Bladder microvascular endothelial cell (primary cell): ENCODE measurements at places on chromosomes 6 and 20. TPM values are rescaled to one million over a fixed set of nuclear protein-coding genes. Genes with fewer than 3 reads are reported as not detected.

Gene TBXT
- total RNA-seq: not detected in 2 replicates

Gene RIMS1
- total RNA-seq: 0.49 and 37.8 TPM in 2 replicates

Gene RALY
- total RNA-seq: 76.6 and 97.3 TPM in 2 replicates

Gene MOG
- not detected in 2 replicates for total RNA-seq

Gene SLC17A2
- total RNA-seq: not detected in 2 replicates

Gene PNLDC1
- total RNA-seq: 1.3 TPM in 1 of 2 replicates, not detected in the other

Gene SLC2A10
- 3.7 and 10.5 TPM in 2 replicates for total RNA-seq

Gene MAP3K5
- total RNA-seq: 2.9 and 3.5 TPM in 2 replicates

Gene SLC35F1
- under 0.01 TPM in 1 of 2 replicates, not detected in the other for total RNA-seq

Gene CDH4
- 0.16 and 3.1 TPM in 2 replicates for total RNA-seq

Gene CLDN20
- total RNA-seq: not detected in 2 replicates

Gene TMEM74B
- total RNA-seq: 0.16 and 0.25 TPM in 2 replicates

Gene TTK
- 12.1 and 18.1 TPM in 2 replicates for total RNA-seq

Gene CGAS
- 4.3 and 6.2 TPM in 2 replicates for total RNA-seq

Gene GJA10
- not detected in 2 replicates for total RNA-seq

Gene ANGPT4
- total RNA-seq: not detected in 2 replicates

Gene EEF1A2
- total RNA-seq: 0.49 and 27.1 TPM in 2 replicates

Gene PPIL6
- 0.16 and 0.82 TPM in 2 replicates for total RNA-seq

Gene SMLR1
- not detected in 2 replicates for total RNA-seq

Gene OLIG3
- total RNA-seq: not detected in 2 replicates

Gene VGLL2
- not detected in 2 replicates for total RNA-seq

Gene LINC00237
- not detected in 2 replicates for total RNA-seq

Gene CTAGE9
- total RNA-seq: not detected in 2 replicates

Gene SENP6
- 39.0 and 66.9 TPM in 2 replicates for total RNA-seq

Gene FERMT1
- total RNA-seq: 0.38 and 0.97 TPM in 2 replicates

Gene PBX2
- 27.8 and 56.5 TPM in 2 replicates for total RNA-seq

Gene MRPS18A
- total RNA-seq: 37.8 and 39.2 TPM in 2 replicates

Gene SFTA2
- total RNA-seq: 0.16 TPM in 1 of 2 replicates, not detected in the other

Gene SASH1
- total RNA-seq: 65.4 and 123 TPM in 2 replicates

Gene MEP1A
- not detected in 2 replicates for total RNA-seq

Gene RIMS4
- not detected in 2 replicates for total RNA-seq

Gene PLA2G7
- 0.16 TPM in 1 of 2 replicates, not detected in the other for total RNA-seq

Gene SLC12A5
- 0.81 and 1.3 TPM in 2 replicates for total RNA-seq

Gene EDN3
- not detected in 2 replicates for total RNA-seq

Gene ZFP57
- not detected in 2 replicates for total RNA-seq

Gene UCKL1
- 29.0 and 40.7 TPM in 2 replicates for total RNA-seq

Gene AIF1
- total RNA-seq: not detected in 2 replicates

Gene ACSS1
- total RNA-seq: 15.2 and 24.8 TPM in 2 replicates

Gene THEMIS
- not detected in 2 replicates for total RNA-seq

Gene BPIFB4
- not detected in 2 replicates for total RNA-seq

Gene PPP1R3G
- total RNA-seq: 0.16 and 0.44 TPM in 2 replicates

Gene ALDH8A1
- total RNA-seq: 1.0 TPM in 1 of 2 replicates, not detected in the other

Gene MAFB
- total RNA-seq: 0.32 and 3.4 TPM in 2 replicates

Gene MAP7
- total RNA-seq: 0.16 and 0.63 TPM in 2 replicates

Gene LAMA2
- total RNA-seq: 0.81 and 1.2 TPM in 2 replicates

Gene NOTCH4
- total RNA-seq: 57.3 and 61.4 TPM in 2 replicates

Gene FAM162B
- 0.16 and 3.5 TPM in 2 replicates for total RNA-seq

Gene KCNK16
- total RNA-seq: not detected in 2 replicates

Gene MICA
- total RNA-seq: 34.1 and 56.0 TPM in 2 replicates

Gene MBOAT1
- total RNA-seq: 4.2 and 11.8 TPM in 2 replicates

Gene BTN1A1
- total RNA-seq: not detected in 2 replicates

Gene C6orf141
- total RNA-seq: 20.6 and 55.0 TPM in 2 replicates
